ENCODE measurements at places on chromosomes 6 and 20.

DNA sequence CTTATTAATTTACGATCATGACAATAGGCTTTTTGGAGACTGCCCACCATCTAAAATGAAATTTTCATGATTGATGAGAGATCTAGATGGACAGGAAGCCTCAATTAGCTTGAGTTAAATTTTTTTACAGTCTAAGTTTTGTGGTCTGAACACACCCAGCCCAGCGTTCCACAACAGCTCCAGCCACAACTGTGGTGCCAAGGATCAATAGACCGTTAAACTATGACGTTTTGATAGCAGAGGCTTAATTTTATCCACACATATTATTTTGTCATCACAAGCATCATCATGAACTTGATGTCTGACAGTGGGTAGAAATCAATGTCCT is 5.5 kb upstream of the GABRR1 start:
- DNase-seq: no peak

GRCh38 chr6:92111386-92111785 is 1308.0 kb downstream of the EPHA7 start:
- no peak for DNase-seq

- DNase-seq: no peak
These were observed 180.5 kb downstream of the SYNDIG1 start for GRCh38 chr20:24649787-24650490.

DNA sequence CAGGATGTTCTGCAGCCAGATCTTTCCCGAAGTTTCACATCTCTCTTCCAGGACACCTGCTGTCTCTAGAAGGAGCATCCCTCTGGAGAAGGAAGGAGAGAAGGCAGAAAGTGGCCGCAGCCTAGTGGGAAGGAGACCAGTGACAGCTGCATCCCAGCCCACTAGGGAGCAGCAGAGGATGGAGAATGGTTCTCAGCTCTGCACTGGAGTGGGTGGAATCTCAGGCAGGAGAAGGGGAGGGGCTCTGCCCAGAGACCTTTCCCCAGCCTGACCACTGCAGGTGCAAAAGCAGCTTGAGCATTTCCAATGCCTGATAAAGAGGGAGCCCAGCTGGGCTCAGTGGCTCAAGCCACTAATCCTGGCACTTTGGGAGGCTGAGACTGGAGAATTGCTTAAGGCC is 32.3 kb downstream of the NCR2 start:
- peak; percentile 52 for DNase-seq

DNA sequence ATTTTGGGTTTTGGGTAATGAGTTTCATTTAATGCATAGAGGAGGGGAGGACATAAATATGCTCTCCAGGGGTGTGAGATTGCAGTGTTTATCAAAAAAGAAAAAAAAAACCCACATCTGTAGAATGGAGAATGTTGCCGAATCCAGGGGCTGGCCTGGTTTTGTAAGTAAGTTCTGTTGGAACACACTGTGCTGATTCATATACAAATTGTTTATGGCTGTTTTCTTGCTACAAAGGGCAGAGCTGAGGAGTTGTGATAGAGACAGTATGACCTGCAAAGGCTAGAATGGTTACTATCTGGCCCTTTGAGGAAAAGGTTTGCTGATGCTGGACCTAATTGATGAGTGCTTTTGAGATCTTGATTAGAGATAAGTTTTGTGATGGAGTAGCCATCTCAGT is 30.4 kb downstream of the SCAF8 start:
- DNase-seq: no peak

DNA sequence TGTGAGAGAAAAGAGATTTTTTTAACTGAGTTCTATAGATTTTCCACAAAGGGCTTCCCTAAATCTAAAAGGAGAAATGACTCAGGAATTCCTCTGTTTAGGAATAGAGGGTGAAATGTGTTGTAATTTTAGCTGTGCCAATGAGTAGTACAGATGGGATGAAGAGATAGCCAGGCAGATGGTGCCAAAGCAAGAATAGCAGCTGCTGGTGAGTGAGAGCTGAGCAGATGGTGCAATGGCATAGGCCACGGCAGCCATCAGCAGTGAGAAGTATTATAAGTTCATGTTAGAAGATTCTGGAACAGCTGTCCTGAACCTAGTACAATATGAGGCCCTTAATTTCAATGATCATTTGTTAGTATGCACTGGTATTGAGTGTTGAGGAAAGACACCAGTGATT is 40.2 kb upstream of the CRISP1 start:
- no peak for DNase-seq

Data from SW480 (cell line).